Tibial artery (tissue), 4 donors: ENCODE measurements at places on chromosomes 1 and 21.

GRCh38 chr1:150557813-150558212, 8.6 kb downstream of the ADAMTSL4 start:
- no peak for DNase-seq

DNA sequence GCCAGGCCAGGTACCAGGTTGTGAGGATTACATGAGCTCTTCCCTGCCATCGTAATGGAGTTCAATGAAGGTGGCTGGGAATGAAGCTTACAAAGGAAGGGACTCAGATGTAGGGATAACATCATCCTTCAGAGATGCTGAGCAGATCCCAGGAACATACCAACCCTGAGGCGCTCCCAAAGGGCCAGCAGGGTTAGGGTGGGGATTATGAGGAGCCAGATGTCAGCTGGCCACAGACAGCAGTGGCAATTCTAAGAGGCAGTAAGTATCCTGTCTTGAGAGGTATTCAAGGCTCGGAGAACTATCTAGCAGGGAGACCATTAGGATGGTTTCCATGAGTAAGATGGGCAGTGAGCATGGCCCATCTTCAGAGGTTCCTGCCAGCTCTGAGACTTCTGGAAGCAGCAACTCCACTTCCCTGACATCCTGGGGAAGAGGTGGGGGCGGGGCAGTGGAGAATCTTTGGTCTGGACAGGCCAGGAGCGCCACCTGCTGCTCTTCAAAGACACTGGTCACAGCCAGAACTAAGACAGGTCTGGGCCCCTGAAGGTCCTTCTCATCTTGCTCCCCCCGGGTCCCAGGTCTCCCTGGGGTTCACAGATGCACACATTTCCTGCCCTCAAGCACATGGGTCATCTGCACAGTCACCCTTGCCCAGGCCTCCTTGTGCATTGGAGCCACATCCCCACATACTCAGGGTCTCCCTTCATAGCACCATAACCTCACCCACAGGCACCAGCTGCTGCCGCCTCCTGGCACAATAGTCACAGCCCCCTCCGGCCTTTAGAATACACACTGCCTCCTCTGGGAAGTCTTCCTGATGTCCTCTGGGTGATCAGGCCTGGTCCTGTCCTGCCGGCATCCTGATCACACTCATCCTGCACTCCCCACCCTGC, 2.7 kb upstream of the SDC3 start:
- peak; percentile 92 for DNase-seq

- peak; percentile 80 for DNase-seq
These were observed 869 bp downstream of the NAV1 start for GRCh38 chr1:201539561-201540431.

GRCh38 chr21:38743772-38744529, 61.8 kb upstream of the ETS2 start:
- DNase-seq = no peak

DNA sequence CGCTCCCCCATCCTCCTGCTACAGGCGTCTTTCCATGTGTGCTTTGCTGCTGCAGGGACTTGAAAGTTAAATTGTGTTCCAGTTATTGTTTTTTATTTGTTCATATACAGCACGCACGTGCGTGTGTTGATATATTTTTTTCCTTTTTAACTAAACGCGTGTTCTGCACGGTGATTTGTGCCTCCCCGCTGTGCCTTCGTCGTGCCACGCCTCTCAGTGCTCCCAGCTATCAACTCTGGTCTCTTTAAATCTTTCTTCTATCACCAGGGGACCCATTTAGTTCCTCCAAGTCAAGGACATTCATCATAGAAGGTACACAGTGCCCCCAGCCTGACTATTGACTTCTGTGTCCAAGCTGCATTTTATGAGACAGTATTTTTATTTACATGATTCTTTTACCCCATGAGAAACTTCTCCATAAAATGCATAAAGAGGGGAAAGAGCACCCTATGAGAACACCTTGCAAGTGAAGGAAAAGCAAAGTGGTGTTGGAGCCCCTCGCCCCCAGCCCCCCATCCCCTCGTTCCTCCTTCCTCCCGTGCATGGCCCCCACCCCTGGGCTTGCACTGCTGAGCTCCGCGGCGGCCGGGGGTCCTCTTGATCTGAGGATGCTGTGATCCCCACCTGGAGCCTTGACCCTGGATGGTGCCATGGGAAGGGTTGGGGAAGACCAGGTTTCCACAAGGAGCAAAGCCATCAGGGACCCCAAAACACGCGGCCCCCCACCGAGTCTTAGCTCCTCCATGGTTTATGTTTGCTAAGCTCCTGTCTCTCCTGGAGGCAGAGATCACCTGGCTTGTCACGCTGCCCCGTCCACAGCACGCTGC, 45.5 kb downstream of the KCNAB2 start:
- DNase-seq = no peak

GRCh38 chr21:31265366-31266013, 78.6 kb downstream of the TIAM1 start:
- DNase-seq = no peak

- DNase-seq = no peak
These were observed 10.7 kb upstream of the ELF3 start for GRCh38 chr1:201999625-202000238.
